ENCODE measurements at places on chromosomes 1 and 21.

GRCh38 chr1:212565571-212566305 lies 42.8 kb upstream of the ATF3 start:
- no peak for DNase-seq

DNA sequence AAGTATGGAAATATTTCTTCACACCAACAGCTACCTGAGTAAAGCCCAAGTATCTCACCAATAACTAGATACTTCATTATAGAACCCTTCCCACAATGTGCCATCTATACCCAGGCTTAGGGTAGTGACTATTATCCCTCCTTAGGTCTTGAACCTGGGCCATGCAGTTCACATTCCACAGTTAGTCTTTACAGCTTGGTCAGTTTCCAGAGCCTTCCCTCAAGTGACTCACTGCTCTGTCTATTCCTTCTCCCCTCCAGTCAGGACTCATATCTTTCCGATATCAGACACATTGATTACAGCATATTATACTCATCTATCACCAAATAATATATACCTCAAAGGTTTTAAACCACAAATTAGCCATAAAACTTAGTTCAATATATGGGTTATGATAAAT lies 23.6 kb downstream of the VAMP4 start:
- no peak for DNase-seq

DNA sequence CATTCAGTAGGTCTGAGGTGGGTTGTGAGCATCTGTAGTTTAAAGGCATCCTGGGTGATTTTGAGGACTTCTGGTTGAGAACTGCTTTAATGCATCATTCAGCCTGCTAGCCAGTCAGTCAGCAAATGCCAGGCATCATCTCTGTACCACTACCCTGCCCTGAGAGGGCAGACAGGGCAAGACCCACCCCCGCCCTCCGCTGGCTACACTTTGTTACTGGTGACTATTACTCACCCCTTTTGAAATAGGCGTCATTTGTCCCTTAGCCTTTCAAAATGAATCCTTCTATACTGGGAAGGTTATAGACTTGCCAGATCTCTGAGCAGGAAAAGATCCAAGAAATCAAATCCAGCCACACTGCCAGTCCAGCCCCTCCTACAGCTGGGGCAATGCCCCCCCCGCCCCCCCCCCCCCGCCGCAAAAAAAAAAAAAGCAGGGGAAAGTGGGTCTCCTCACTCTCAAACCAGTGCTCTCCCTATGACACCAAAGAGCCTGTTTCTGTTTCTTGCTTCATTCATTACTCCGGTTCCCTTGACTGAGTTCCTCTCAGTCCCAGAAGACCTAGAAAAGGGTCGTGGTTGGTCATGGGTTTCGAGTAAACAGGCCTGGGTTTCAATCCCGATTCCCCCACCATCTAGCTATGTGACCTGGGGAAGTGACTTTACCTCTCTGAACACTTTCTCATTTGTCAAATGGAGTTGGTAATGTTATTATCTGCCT lies 4.4 kb downstream of the SELENON start:
- DNase-seq = no peak

DNA sequence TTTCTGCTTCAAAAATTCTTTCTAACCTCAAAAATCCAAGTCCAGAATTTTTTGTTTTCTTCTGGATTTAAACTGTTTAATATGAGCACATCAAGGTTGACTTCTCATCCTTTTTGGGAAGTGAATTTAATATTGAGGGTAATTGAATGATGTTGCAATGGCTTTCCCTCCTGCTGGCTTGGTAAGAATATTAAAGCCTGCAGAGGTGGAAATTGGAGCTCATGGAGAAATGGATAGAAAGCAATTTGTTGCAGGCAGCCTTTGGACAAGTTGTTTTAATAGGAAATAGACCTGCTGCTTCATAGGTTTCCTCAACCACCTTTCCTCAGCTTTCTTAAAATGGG lies 124.7 kb downstream of the SYT2 start:
- no peak for DNase-seq

DNA sequence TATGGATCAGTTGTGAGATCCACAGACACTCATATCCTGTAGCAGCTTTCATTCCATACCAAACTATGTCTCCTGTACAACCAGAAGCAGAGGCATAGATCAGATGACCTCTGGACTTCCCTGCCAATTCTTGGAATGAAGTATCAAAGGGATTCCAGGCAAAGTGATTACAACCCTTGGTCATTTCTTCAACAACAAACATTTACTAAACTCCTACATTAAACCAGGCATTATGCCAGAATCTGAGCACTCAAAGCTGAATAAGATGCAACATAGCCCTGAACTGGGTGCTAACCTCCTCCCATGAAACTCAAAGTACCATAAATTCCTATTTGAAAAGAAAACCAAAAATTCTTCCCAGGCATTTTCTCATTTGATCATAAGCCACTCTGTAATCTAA lies 121.2 kb upstream of the SGIP1 start:
- DNase-seq = no peak

DNA sequence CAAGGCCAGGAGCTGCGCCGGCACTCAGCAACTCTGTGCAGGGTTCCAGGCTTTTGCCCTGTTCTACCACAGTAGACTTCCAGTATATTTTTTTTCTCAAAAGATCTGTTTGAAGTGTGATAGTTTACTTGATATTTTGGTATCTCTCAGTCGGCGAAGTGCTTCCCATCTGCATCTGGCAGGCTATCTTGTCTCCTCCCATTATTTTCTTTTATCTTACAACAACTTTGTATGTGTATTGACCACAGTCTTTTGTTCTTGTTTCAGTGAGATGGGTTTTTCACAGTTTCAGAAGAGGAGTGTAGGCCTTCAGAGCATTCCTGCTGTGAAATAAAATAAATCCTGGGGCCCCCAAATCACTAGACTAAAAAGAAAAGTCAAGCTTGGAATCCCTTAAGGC lies 292.9 kb downstream of the PTGER3 start:
- DNase-seq = no peak

DNA sequence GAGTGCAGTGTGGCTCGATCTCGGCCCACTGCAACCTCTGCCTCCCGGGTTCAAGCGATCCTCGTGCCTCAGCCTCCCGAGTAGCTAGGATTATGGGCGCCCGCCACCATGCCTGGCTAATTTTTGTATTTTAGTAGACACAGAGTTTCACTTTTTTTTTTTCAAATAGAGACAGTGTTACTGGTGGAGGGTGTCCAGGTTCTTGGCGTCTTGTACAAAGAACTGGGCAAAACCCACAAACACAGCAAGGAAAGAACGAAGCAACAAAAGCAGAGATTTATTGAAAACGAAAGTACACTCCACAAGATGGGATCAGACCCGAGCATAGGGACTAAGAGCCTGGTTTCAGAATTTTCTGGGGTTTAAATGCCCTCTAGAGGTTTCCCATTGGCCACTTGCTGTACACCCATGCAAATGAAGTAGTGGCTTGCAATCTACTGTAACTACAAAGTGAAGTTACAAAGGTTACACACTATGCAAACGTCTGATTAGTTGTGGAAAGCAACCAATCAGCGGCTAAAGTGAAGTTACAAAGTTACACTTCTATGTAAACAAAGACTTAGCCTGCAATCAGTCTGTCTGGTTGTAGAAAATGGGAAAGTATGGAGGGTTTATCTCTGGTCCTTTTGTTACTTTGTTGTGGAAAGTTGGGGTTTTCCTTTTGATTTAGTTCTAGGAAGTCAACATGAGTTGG lies 199.1 kb downstream of the DYRK1A start:
- DNase-seq = peak; percentile 33

All from CD14-positive monocyte (primary cell).